WERI-Rb-1 (cell line): ENCODE measurements at places on chromosomes 6 and 20.

GRCh38 chr20:47642624-47643023, 140.9 kb downstream of the NCOA3 start:
- DNase-seq: no peak

- DNase-seq: no peak
Measured at GRCh38 chr6:33868141-33868540, 64.3 kb upstream of the MLN start.

GRCh38 chr6:133873538-133873937, 15.4 kb upstream of the TCF21 start:
- DNase-seq: no peak

GRCh38 chr6:112800916-112801315, 453.8 kb downstream of the RFPL4B start:
- DNase-seq: no peak

- no peak for DNase-seq
Measured at GRCh38 chr6:108437821-108438220, 122.9 kb upstream of the FOXO3 start.

DNA sequence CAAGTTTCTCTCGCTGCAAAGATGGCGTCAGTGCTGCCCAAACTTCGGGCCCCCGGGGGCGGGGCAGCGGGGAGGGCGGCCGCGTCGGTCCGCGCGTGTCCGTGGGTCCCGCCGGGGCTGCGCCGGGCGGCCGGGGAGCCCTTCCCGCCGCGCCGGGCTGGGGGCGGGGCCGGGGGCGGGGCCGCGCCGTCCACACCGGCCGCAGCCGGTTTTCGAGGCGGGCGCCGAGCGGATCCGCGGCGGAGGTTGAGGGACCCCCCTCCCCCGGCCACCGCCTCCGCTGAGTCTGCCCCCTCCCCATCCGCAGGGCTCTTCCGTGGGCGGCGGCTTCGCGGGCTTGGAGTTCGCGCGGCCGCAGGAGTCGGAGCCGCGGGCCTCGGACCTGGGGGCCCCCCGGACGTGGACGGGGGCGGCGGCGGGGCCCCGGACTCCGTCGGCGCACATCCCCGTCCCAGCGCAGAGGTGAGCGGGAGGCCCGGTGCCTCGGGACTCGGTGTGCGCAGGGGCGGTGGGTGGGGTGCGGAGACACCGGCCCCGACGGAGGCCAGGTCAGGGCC, 572 bp downstream of the SLC2A4RG start:
- DNase-seq: no peak

- no peak for DNase-seq
Measured at GRCh38 chr20:37958856-37959520, 56.1 kb downstream of the VSTM2L start.

DNA sequence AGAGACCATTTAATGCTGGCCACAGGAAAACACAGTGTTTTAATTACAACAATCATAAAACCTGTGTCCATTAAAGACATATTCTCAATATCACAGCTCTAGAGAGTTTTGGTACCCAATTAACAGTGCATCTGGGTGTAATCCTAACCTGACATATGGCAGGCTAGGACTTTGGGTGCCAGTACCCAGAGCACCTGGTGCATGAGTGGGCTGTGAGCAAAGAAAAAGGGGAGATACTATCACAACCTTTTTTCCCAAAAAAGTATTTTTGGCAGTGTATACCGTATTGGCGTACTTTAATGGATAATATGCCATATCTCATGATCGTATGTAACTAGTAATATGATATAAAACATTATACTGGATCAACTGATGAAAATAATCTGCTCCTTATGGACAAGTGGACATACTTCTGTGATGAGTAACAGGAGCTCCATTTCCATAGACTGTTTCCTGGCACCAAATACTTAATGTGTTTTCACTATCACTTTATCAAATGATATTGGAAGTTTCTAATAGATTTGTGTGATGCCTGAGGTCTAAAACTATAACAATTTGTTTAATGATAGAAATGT, 91.7 kb downstream of the COL19A1 start:
- DNase-seq: no peak
